Fibroblast of villous mesenchyme (primary cell): ENCODE measurements at places on chromosomes 2 and 18. TPM values are rescaled to one million over a fixed set of nuclear protein-coding genes. Genes with fewer than 3 reads are reported as not detected.

AQP12A gene
- total RNA-seq = not detected in 2 replicates

CBLN2 gene
- total RNA-seq = 1.7 and 30.9 TPM in 2 replicates

HOXD10 gene
- total RNA-seq = 39.9 and 58.7 TPM in 2 replicates

DLX1 gene
- not detected in 2 replicates for total RNA-seq

SAG gene
- total RNA-seq = not detected in 2 replicates

ARHGAP15 gene
- total RNA-seq = 0.43 TPM in 1 of 2 replicates, not detected in the other

PKP4 gene
- 29.3 and 62.2 TPM in 2 replicates for total RNA-seq

SLC5A7 gene
- total RNA-seq = not detected in 2 replicates

DAPL1 gene
- total RNA-seq = not detected in 2 replicates

TWIST2 gene
- total RNA-seq = 47.4 and 58.7 TPM in 2 replicates

OBSL1 gene
- 67.0 and 86.8 TPM in 2 replicates for total RNA-seq

TNFAIP6 gene
- 13.2 and 14.2 TPM in 2 replicates for total RNA-seq

LIMS3 gene
- 5.8 and 14.2 TPM in 2 replicates for total RNA-seq

SLC23A3 gene
- 0.64 and 0.86 TPM in 2 replicates for total RNA-seq

POMC gene
- 0.32 TPM in 1 of 2 replicates, not detected in the other for total RNA-seq

NFE2L2 gene
- total RNA-seq = 48.3 and 78.6 TPM in 2 replicates

SULT1C2 gene
- total RNA-seq = not detected in 2 replicates

ANTXR1 gene
- total RNA-seq = 188 and 206 TPM in 2 replicates

CRYBA2 gene
- total RNA-seq = 1.3 TPM in 1 of 2 replicates, not detected in the other

FEV gene
- total RNA-seq = not detected in 2 replicates

ACKR3 gene
- 0.64 TPM in 1 of 2 replicates, not detected in the other for total RNA-seq

GCA gene
- total RNA-seq = 2.3 and 3.9 TPM in 2 replicates

MC5R gene
- total RNA-seq = not detected in 2 replicates

PDCD1 gene
- not detected in 2 replicates for total RNA-seq

SFXN5 gene
- total RNA-seq = 12.1 and 16.8 TPM in 2 replicates

APCDD1 gene
- 3.5 and 5.8 TPM in 2 replicates for total RNA-seq

CD8A gene
- not detected in 2 replicates for total RNA-seq

CPO gene
- not detected in 2 replicates for total RNA-seq

AFF3 gene
- 19.4 and 31.9 TPM in 2 replicates for total RNA-seq

PER2 gene
- total RNA-seq = 4.3 and 4.5 TPM in 2 replicates

RBMS1 gene
- total RNA-seq = 72.8 and 121 TPM in 2 replicates

ATRAID gene
- total RNA-seq = 159 and 166 TPM in 2 replicates
